Psoas muscle (tissue), 8 donors: ENCODE measurements at places on chromosomes 16 and 17.

DNA sequence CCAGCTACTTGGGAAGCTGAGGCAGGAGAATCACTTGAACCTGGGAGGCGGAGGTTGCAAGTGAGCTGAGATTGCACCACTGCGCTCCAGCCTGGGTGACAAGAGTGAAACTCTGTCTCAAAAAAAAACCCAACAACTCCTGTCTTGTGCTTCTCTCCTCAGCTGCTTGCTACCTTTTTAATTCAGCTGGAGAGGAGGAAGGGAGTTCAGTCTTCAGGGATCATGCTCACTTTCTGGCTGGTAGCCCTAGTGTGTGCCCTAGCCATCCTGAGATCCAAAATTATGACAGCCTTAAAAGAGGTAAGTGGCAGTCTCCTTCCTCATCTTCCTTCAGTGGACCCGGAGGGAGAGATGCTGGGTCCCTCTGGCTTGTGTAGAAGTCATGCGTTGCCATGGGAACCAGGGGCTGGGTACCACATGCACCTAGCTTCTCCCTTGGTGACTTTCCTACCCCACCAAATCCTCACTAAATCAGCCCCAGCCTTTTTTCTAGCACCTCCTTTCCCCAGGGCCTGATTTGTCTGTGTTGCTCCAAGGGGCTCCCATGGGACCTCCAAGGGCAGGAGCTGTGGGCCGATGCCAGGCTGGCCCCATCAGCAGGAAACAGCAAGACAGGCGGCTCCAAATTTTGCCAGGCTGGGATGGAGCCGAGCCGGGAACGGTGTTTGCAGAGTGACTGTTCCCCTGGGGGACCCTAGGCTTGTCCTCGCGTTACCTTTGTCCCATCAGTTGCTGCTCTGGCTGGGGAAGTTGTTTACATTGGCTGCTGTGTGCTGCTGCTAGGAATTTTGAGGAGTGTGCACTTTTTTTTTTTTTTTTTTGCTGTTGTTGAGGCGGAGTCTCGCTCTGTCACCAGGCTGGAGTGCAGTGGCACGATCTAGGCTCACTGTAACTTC is 65.2 kb downstream of the ABCC1 start:
- H3K4me1 ChIP-seq, result peaks cover 36% of the 10 kb centered on the region
- H3K4me3 ChIP-seq, result no peak overlapping the region
- peak overlapping the region; percentile 30 for H3K27ac ChIP-seq
- no peaks in the 10 kb centered on the region for H3K36me3 ChIP-seq
- DNase-seq, result peak; percentile 86

- no peaks in the 10 kb centered on the region for H3K36me3 ChIP-seq
- no peak for DNase-seq
- H3K27me3 ChIP-seq, result no peaks in the 10 kb centered on the region
- peaks cover 6% of the 10 kb centered on the region for H3K4me1 ChIP-seq
Observed at GRCh38 chr16:57623251-57624043, 5.0 kb upstream of the ADGRG1 start.

GRCh38 chr17:44277976-44278375 is 10.0 kb upstream of the SLC4A1 start:
- H3K4me1 ChIP-seq, result no peaks in the 10 kb centered on the region
- H3K4me3 ChIP-seq, result no peak overlapping the region
- H3K27ac ChIP-seq, result no peak overlapping the region
- DNase-seq, result no peak

DNA sequence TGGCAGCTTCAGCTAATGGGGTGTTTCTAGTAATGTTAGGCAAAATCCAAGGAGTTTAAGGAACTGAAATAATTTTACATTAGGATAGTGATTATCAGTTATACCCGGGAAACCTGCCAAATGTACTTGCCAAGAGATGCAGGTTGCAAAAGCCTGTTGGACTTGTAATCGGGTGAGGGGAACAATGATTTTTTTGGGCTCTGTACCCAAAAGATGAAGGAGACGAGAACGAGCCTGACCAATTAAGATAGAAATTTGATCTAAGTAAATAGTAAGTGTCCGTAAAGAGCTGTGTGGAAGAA is 56.3 kb upstream of the ARL4D start:
- H3K4me3 ChIP-seq, result no peak overlapping the region
- DNase-seq, result no peak
- H3K27me3 ChIP-seq, result no peaks in the 10 kb centered on the region

GRCh38 chr16:87149051-87149450 is 168.1 kb downstream of the C16orf95 start:
- H3K36me3 ChIP-seq, result no peaks in the 10 kb centered on the region
- H3K27ac ChIP-seq, result no peak overlapping the region
- no peaks in the 10 kb centered on the region for H3K27me3 ChIP-seq
- no peaks in the 10 kb centered on the region for H3K4me1 ChIP-seq
- no peak for DNase-seq

DNA sequence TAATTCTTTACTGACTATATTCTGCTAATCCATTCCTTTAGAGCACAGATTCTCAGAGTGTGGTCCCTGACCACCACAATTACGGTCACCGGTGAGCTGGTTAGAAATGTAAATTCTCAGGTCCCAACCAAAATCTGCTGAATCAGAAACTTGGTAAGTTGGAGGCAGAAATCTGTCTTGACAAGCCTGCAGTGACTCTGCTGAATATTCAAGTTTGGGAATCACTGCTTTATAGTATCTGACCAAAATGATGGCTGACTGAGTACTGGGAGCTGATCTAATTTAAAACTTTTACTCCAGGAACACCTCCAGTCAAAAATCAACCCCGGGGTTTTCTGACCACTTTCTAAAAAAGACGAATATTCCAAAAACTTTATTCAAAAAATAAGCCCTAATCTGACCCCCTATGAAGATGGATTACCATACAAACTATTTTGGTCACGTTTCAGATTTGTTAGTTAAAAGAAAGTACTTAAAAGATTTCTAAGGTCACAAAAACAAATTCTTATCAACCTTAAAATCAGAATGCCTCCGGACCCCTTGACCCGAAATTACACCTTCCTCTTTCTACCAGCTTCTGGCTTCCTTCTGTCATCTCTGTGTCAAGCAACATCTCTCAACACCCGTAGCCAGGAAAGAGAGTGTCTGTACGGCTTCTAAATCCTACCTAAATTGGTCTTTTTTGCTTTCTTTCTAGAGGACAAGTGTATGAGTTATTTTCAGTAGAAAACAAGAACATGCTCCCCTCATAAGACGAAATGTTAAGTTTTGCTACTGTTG is 38.6 kb downstream of the CREBBP start:
- H3K27me3 ChIP-seq, result no peaks in the 10 kb centered on the region
- no peaks in the 10 kb centered on the region for H3K36me3 ChIP-seq
- no peak overlapping the region for H3K27ac ChIP-seq
- DNase-seq, result no peak

DNA sequence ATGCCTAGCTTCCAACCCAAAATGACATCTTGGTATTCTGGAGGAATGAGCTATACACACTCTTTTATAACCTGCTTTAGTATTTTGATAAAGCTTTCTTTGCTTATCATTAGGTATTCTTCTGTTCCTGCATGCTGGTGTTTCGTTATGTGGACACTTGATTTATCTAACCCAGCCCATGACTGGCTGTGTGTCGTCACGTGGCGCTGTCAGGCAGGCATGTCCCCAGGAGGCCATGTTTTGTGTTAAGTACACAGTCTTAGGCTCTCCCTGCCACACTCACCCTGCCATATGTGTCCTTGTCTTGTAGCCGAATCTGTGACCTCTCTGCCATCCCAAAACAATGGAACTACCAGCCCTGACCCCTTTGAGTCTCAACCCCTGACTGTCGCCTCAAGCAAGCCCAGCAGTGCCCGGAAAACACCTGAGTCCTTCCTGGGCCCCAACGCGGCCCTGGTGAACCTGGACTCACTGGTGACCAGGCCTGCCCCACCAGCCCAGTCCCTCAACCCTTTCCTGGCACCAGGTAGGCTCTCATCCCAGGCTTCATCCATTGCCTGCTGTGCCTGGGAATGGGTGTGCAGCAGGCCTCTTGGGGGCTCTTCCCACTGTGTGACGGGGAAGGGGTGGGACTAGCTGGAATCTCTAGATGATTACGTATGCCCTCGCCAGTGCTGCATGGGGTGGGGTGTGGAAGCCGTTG is 30.8 kb downstream of the B9D1 start:
- H3K36me3 ChIP-seq, result peaks cover 44% of the 10 kb centered on the region
- no peak for DNase-seq
- no peaks in the 10 kb centered on the region for H3K4me1 ChIP-seq
- no peak overlapping the region for H3K4me3 ChIP-seq
- H3K27me3 ChIP-seq, result no peaks in the 10 kb centered on the region

DNA sequence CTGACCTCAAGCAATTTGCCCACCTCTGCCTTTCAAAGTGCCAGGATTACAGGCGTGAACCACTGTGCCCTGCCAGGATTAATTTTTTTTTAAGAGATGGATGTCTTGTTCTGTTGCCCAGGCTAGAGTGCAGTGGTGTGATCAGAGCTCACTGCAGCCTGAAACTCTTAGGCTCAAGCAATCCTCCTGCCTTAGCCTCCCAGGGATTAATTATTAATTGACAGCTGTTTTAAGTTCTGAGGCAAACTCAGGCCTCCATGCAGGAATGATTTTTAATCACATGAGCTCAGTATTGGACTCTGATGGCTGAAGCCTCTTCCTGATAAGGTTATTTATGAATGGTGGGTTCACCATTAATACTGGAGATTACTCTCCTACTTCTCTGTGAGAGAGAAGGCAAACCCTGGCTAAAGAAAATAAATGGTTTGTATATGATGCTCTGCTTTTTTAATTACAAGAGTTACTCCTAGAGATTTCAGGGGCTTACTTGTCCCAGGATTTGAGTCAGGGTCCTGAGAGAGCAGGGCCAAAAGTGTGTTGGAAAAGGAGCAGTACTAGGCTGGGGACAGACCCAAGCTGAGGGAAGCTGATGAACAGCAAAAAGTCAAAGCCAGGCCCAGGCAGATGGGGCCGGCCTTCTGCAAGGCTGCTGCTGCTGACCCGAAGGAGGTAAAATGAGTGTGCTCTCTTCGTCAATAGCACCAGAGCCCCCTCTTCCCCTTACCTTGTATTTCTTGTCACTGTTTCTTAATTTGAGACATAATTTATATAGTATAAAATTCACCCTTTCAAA is 56.9 kb upstream of the HAS3 start:
- H3K4me1 ChIP-seq, result no peaks in the 10 kb centered on the region
- no peaks in the 10 kb centered on the region for H3K27me3 ChIP-seq
- no peak overlapping the region for H3K27ac ChIP-seq
- H3K4me3 ChIP-seq, result no peak overlapping the region
- DNase-seq, result no peak
- H3K36me3 ChIP-seq, result no peaks in the 10 kb centered on the region

- no peak overlapping the region for H3K27ac ChIP-seq
- H3K36me3 ChIP-seq, result no peaks in the 10 kb centered on the region
- H3K27me3 ChIP-seq, result peaks cover 10% of the 10 kb centered on the region
- H3K4me3 ChIP-seq, result no peak overlapping the region
- H3K4me1 ChIP-seq, result no peaks in the 10 kb centered on the region
Observed at GRCh38 chr17:34051046-34051445, 204.0 kb upstream of the CCL2 start.

GRCh38 chr16:6602405-6602804 is 730.2 kb upstream of the RBFOX1 start:
- DNase-seq, result no peak
- H3K4me3 ChIP-seq, result no peak overlapping the region
- no peaks in the 10 kb centered on the region for H3K27me3 ChIP-seq
- no peaks in the 10 kb centered on the region for H3K4me1 ChIP-seq
- no peak overlapping the region for H3K27ac ChIP-seq
- H3K36me3 ChIP-seq, result no peaks in the 10 kb centered on the region

- H3K4me1 ChIP-seq, result peaks cover 14% of the 10 kb centered on the region
- no peak for DNase-seq
- H3K27ac ChIP-seq, result peak overlapping the region; percentile 77
- no peaks in the 10 kb centered on the region for H3K27me3 ChIP-seq
Observed at GRCh38 chr16:22372882-22373661, 1.3 kb downstream of the CDR2 start.

- H3K27me3 ChIP-seq, result no peaks in the 10 kb centered on the region
- H3K36me3 ChIP-seq, result no peaks in the 10 kb centered on the region
- H3K4me1 ChIP-seq, result no peaks in the 10 kb centered on the region
- no peak for DNase-seq
Observed at GRCh38 chr17:77786740-77787505, 171.6 kb upstream of the TNRC6C start.

- H3K36me3 ChIP-seq, result no peaks in the 10 kb centered on the region
- no peak for DNase-seq
- H3K4me3 ChIP-seq, result no peak overlapping the region
- no peaks in the 10 kb centered on the region for H3K27me3 ChIP-seq
- H3K4me1 ChIP-seq, result no peaks in the 10 kb centered on the region
Observed at GRCh38 chr17:4777969-4778760, 6.5 kb downstream of the TM4SF5 start.

GRCh38 chr16:1426734-1427471 is 4.0 kb upstream of the PERCC1 start:
- no peaks in the 10 kb centered on the region for H3K4me1 ChIP-seq
- DNase-seq, result no peak
- H3K27ac ChIP-seq, result no peak overlapping the region
- no peaks in the 10 kb centered on the region for H3K36me3 ChIP-seq

DNA sequence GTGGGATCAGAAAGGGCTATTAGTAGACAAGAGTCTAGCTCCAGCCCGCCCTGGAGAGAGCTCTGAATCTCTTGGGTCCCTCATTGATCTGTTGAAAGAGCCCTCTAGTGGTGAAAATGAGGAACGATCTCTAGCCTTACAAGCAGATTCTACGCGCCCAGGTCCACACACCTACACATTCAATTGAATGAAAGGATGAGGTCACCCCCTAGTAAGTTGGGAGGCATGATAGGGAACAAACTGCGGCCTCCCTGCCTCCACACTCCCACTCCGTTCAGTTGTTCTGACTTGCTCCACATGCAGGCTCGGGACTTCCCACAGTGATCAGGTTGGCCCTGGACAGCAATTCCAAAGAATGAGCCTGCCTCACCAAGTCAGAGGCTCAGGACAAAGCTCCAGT is 2.9 kb upstream of the CACNG3 start:
- no peak overlapping the region for H3K27ac ChIP-seq
- no peaks in the 10 kb centered on the region for H3K27me3 ChIP-seq
- H3K36me3 ChIP-seq, result no peaks in the 10 kb centered on the region
- no peaks in the 10 kb centered on the region for H3K4me1 ChIP-seq
- no peak for DNase-seq
- no peak overlapping the region for H3K4me3 ChIP-seq

DNA sequence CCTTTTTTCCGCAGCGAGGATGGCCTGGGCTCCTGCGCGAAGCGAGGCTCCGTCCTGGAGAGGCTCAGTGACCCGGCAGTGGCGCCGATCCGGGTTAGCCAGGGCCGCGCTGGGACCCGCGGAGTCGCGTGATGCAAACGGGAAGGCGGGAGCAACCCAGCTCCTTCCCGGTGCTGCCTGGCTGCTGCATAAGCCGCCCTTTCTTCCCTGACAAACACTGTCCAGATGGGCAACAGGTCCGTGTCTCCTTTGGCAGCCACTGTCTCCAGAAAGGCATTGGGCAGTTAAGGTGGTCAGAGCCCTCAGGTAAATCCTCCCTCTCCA is 21.8 kb upstream of the ZNHIT3 start:
- no peak overlapping the region for H3K27ac ChIP-seq
- peaks cover 20% of the 10 kb centered on the region for H3K27me3 ChIP-seq
- DNase-seq, result no peak
- no peaks in the 10 kb centered on the region for H3K4me1 ChIP-seq
